ENCODE measurements at places on chromosomes 4 and X.
A peak's percentile ranks its signal among the peaks of the same experiment; 100 is the strongest.

DNA sequence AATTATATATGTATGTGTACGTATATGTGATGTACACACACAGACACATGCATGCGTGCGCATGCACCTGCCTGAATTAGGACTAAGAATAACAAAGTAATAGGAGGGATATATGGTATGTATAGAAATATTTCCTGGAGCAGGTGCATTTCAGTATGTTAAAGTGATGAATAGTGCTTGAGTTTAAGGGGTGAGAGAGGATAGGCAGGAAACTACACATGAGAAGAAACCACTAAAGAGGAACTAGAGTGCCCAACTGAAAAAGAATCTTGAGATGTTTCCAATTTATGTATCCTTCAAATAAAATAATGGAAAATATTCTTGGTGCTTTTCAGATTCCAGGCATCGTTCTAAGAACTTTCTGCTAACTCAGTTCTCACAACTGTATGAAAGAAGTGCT, 52.6 kb upstream of the UNC5C start:
- no peaks in the 10 kb centered on the region for H3K4me1 ChIP-seq
- no peaks in the 10 kb centered on the region for H3K27me3 ChIP-seq

GRCh38 chr4:185411849-185412248, 13.9 kb downstream of the UFSP2 start:
- no peaks in the 10 kb centered on the region for H3K36me3 ChIP-seq
- no peaks in the 10 kb centered on the region for H3K4me1 ChIP-seq
- no peak for DNase-seq
- no peak overlapping the region for H3K27ac ChIP-seq
- no peaks in the 10 kb centered on the region for H3K27me3 ChIP-seq
- no peak overlapping the region for H3K4me3 ChIP-seq

DNA sequence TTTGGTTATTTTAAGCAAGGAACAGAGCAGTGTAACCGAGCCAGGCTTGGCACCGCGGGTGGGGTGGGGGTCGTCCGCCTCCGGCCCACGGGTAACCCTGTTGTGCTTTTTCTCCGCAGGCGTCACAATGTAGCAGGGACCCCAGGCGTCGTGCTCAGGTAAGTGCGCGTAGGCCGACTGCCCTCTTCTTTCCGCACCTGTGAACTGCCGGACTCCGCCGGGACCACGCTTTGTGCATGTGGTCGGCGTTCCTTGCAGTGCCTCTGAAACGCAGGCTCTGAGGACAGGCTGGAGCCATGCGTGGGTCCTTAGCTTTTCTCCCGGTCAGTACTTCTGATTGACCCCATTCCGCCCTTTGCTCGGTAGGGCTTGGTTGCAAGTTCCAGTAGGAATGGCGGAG, 24.9 kb downstream of the PCGF3 start:
- no peaks in the 10 kb centered on the region for H3K27me3 ChIP-seq
- DNase-seq: no peak
- H3K4me3 ChIP-seq: no peak overlapping the region
- no peaks in the 10 kb centered on the region for H3K4me1 ChIP-seq
- H3K36me3 ChIP-seq: peaks cover 37% of the 10 kb centered on the region

GRCh38 chr4:102541697-102542096, 40.5 kb downstream of the NFKB1 start:
- DNase-seq: peak; percentile 19
- no peaks in the 10 kb centered on the region for H3K4me1 ChIP-seq
- no peaks in the 10 kb centered on the region for H3K27me3 ChIP-seq
- H3K36me3 ChIP-seq: no peaks in the 10 kb centered on the region
- H3K27ac ChIP-seq: no peak overlapping the region
- H3K4me3 ChIP-seq: no peak overlapping the region

DNA sequence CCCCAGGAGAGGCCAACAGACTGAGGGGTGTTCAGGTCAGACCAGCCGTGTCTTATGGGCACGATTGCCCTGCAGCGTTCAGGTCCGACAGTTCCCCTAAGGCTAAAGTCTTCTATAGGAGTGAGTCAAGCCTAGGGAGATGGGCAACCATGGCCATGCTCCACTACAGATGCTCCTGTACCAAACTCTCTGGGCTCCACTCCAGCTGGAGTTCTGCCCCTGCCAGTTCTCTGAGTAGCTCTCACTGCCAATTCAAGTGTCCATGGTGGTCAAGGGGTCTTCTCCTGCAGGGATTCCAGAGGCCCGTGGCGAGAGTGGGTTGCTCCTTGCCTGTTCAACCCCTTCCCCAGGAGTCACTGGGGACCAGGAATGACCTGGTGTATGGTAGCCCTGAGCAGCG, 38.2 kb downstream of the BEX3 start:
- no peak for DNase-seq
- H3K27ac ChIP-seq: no peak overlapping the region
- H3K4me1 ChIP-seq: no peaks in the 10 kb centered on the region
- H3K36me3 ChIP-seq: no peaks in the 10 kb centered on the region
- H3K4me3 ChIP-seq: no peak overlapping the region
- H3K27me3 ChIP-seq: no peaks in the 10 kb centered on the region

- H3K27ac ChIP-seq: no peak overlapping the region
- H3K27me3 ChIP-seq: no peaks in the 10 kb centered on the region
- H3K36me3 ChIP-seq: no peaks in the 10 kb centered on the region
- no peak overlapping the region for H3K4me3 ChIP-seq
- DNase-seq: no peak
These were observed 25.0 kb upstream of the BBS12 start for GRCh38 chr4:122707497-122707896.

DNA sequence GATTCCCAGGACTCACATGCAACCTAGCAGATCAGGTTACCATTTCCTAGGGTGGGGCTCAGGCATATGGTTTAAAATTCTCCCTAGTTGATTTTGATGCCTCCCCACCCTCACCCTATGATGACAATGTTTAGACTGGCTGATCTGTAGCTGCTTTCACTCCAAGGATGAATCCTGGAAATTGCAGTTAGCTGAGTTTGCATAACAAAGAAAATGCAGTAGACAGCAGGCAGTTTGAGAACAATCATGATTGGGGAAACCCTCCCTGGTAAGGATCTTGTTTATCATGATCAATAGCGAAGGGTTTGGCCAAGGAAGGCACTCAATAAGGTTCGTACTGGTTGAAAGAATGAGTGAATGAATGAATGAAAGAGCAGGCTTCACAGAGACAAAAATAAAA, 2.1 kb downstream of the ZNF518B start:
- 0 out of 2 replicates have a peak, but pooled peaks cover 3% of the 10 kb centered on the region for H3K36me3 ChIP-seq
- peaks cover 30% of the 10 kb centered on the region for H3K27me3 ChIP-seq

DNA sequence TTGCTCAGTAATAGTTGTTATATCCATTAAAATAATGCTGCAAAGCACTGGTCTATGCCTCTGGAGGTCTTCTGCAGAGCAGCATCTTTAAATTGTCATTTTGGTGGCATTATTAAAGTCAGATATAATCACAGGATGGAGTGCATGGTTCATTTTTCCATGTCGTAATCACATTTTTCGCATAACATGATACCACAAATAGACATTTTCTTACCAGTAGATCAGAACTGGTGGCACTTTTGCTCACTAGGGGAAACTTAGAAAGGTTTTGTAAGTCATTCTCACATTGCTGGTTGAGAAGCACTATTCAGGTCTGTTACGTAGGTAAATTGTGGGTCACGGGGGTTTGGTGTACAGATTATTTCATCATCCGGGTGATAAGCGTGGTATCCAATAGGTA, 484.5 kb upstream of the PRKX start:
- no peak overlapping the region for H3K27ac ChIP-seq
- H3K4me3 ChIP-seq: no peak overlapping the region
- H3K36me3 ChIP-seq: no peaks in the 10 kb centered on the region

DNA sequence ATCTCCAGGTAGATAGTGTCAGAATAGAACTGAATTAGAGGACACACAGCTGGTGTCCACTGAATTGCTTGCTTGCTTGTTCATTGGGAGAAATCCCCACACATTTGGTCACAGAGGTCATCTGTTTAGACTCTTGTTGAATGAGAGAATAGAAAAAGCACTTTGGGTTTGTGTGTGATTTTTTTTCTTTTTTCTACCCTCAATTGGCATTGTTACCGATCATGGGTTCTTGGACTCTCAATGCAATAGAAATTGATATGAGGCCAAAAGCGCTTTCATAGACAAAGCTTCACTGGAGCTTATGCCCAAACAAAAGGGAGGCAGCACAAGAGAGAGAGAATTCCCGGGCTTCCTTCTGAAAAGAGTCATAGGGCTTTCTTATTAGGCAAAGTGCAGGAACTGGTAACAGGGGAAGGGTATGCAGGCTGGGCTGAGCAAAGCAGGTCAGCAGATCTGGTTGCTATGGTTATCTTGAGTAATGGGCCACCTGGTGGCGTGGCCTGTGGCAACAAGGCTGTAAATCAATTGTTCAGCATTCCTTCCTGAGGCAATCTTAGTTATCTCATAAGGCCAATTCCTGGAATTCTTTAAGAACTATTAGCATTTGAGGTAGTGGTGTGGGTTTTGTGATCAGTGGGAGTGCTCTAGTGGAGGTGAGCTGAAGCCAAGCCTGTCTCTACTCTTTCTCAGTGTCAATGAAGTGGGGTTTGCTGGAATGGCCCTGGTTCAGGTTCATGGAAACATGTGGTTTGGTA, 5.3 kb upstream of the GPR82 start:
- no peaks in the 10 kb centered on the region for H3K27me3 ChIP-seq
- no peaks in the 10 kb centered on the region for H3K36me3 ChIP-seq
- peaks cover 3% of the 10 kb centered on the region for H3K4me1 ChIP-seq

DNA sequence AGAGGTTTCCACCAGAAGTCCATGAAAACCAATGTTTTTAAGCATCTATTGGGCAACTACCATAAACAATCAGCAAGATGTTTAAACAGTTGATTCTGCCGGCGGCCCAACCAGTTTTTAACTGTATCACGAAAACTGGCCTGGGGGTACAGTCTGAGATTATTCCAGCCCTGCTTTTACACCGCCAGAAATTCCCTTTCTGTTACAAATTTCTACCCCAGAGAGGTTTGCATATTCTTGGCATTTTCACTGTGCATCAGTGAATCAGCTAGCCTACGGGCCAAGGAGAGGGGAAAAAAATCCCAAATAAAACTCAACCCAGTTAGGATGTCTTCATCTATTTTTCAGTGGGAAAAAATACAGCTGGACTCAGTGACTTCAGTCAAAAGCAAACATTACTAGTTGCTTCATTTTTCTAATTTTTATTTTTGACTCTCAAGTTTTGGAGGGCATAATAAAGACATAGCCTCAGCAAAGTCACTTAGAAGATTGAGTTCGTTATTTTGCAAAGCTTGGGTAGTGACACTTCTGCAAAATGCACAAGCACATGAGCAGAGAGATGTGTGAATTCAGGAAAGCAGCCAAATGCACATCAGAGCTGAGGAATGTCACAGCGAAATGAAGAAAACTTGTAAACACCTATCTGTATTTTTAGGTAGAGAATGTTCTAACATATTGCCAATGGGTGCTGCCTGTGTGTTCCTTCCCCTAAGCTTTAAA, 167.8 kb upstream of the GK2 start:
- H3K4me3 ChIP-seq: no peak overlapping the region
- no peaks in the 10 kb centered on the region for H3K27me3 ChIP-seq
- no peak overlapping the region for H3K27ac ChIP-seq
- no peaks in the 10 kb centered on the region for H3K36me3 ChIP-seq

DNA sequence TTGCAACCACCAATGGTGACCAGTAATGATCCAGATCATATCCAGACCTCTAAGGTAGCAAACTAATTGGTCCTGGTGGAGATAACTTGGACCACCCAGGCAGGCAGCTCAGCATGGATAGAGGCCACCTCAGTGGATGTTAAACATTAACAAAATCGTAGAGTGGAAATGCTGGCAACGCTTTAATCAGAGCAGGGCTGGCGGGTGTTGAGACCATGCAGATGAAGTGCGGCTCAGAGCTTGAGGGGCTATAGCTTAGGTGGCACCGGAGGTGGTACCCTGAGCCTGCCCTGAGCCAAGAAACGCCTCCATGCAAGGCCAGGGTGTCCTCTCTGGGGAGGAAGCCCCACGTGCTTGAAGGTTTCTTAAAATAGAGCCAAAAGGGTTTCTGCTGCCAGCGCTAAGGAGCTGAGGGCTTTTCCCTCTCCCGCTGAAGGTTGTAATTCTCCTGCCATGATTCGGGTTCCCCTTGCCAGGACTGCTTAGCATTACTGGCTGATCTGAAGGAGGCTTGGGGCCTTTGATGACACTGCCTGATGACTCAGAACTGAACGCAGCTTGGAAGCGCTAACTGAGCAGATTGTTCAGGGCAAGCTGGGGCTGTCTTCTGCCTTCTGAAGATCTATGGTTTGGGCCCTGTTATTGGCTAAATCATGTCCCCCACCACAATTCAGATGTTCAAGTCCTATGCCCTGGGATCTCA, 177.8 kb upstream of the ATP6AP2 start:
- 0 out of 2 replicates have a peak, but pooled peaks cover 2% of the 10 kb centered on the region for H3K4me1 ChIP-seq
- DNase-seq: no peak

- no peak overlapping the region for H3K4me3 ChIP-seq
- H3K4me1 ChIP-seq: no peaks in the 10 kb centered on the region
- H3K27ac ChIP-seq: no peak overlapping the region
- DNase-seq: no peak
These were observed 19.9 kb downstream of the DHX15 start for GRCh38 chr4:24564488-24564887.

GRCh38 chr4:152168987-152169616, 366.8 kb downstream of the FBXW7 start:
- no peaks in the 10 kb centered on the region for H3K36me3 ChIP-seq
- no peak overlapping the region for H3K4me3 ChIP-seq
- peaks cover 3% of the 10 kb centered on the region for H3K4me1 ChIP-seq
- H3K27ac ChIP-seq: no peak overlapping the region
- H3K27me3 ChIP-seq: no peaks in the 10 kb centered on the region
- no peak for DNase-seq

DNA sequence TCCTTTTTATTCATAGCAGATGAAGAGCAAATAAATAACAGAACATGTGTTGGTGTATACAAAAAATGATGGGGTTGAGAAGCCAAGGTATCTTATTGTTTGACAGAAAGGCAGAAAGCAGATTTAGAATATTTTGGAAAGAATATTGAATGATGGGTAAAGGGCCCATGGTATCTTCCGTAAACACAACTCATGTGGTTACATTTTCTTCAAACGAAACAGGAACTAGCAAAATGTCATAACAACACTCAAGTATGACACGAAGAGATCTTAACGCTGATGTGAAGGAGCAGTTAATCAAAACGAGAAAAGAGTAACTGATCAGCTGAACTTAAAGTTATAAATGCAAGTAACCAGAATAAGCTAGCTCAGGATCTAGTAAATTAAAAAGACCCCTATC, 195.7 kb upstream of the GK2 start:
- no peaks in the 10 kb centered on the region for H3K36me3 ChIP-seq
- no peak overlapping the region for H3K27ac ChIP-seq
- DNase-seq: no peak
- no peaks in the 10 kb centered on the region for H3K4me1 ChIP-seq
- no peak overlapping the region for H3K4me3 ChIP-seq

DNA sequence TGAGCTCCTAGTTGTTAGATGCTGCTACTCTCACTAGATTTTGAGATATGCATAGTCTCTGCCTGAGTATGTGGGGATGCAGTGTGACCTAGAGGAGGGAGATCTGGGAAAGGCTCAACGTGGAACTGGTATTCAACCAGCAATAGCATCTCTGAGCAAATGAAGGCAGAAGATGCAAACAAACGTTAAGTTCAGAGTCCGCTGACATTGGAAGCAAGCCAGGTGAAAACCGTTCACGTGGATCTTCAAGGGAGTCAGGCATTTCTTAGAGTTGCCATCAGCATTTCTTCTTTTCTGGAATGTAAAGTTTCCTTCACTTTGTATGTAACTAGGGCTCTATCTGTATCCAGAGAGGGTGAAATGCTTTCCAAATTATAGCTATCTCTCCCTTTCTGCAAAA, 59.9 kb downstream of the C4orf51 start:
- H3K27ac ChIP-seq: no peak overlapping the region
- H3K36me3 ChIP-seq: no peaks in the 10 kb centered on the region
- H3K4me3 ChIP-seq: no peak overlapping the region
- no peak for DNase-seq
- no peaks in the 10 kb centered on the region for H3K4me1 ChIP-seq
- no peaks in the 10 kb centered on the region for H3K27me3 ChIP-seq
